Tongue (tissue), 3 donors: ENCODE measurements at places on chromosomes 7 and 10.
A peak's percentile ranks its signal among the peaks of the same experiment; 100 is the strongest.

GRCh38 chr10:17041626-17042520, 87.7 kb downstream of the CUBN start:
- no peak for DNase-seq

GRCh38 chr10:69766161-69766910, 35.4 kb upstream of the COL13A1 start:
- DNase-seq: peak; percentile 91

GRCh38 chr10:26650406-26650805, 47.1 kb upstream of the PDSS1 start:
- DNase-seq: no peak

DNA sequence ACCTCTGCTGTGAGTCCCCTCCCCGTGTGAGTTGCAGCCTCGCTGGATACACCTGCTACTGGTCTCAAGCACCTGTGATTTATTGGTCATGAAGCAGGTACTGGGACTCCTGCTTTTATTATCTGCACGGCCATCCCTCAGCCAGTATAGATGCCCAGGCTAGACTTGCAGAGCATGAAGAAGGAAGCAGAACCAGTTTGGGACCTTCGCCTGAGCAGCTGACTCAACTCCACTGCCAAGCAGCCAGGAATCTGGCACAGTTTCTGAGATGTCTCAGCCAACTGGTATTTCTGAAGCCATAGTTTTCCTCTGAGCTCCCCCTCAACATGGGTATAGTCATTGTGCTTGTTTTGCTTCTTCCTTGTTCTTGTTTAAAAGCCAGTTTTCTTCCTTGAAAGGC, 28.0 kb upstream of the SLC39A12 start:
- peak; percentile 19 for DNase-seq

GRCh38 chr10:24150853-24151252, 58.1 kb upstream of the KIAA1217 start:
- no peak for DNase-seq
